CD4-positive, alpha-beta T cell treated with Interleukin-4 for 4 hours (primary cell): ENCODE measurements at places on chromosomes 2 and 18.

DNA sequence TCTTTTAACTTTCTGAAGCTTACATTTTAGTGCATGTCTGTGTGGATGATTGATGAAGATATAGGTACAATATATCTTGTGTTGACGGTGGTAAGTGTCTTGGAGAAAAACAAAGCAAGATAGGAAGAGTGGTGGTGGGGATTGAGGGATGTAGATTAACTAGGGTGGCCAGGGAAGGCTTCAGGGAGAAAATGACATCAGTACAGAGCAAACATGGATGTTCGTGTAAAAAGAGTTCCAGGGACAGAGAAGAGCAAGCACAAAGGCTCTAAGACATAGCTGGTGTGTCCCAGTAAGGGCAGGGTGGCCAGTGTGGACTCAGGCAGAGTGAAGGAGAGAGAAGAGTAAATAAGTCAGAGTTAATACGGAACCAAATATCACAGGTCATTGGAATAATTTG lies 2.7 kb upstream of the CERS6 start:
- no peak for DNase-seq

- no peak for DNase-seq
These were observed 101.9 kb upstream of the RAB12 start for GRCh38 chr18:8507361-8507760.

DNA sequence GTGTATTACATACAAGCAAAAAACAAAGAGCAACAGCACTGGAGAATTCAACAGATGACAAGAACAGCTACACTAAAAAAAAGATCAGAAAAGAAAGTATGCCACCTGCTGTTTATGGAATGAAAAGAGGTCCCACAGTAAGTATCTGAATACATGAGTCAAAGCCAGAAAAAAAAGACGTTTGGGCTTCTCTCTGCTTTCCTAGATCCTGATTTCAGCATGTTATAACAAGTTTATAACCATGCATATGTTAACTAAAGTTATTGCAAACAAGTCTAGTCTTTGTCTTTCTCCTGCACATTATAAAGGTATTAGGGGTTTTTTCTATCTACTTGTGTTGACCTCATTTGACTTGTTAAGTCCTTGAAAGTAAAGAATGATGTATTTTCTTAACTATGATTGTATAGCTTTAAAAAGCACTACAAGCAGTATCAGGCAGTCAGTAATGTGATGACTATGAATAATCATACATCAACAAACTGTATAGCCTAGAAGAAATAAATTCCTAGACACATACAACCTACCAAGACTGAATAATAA lies 108.5 kb upstream of the COL5A2 start:
- DNase-seq = peak; percentile 19

DNA sequence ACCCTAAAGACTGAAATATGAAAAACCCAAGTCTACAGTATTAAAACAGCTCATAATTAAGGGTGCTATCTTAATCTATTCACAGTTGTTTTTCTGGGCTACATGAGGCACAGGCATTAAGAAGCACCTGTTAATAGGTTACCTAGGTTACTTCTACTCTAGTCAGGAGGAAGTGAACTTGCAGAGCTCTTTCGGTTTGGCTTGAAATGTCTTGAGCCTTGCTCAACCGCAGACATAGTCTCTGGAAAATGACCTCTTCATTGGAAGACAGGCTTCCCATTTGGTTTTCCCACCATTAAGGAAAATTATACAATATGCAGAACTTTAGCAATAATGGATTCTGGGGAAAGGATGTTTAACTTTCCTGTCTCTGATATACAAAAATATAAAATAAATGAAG lies 142.3 kb upstream of the KCNJ3 start:
- DNase-seq = no peak

GRCh38 chr18:11669271-11669947 lies 19.7 kb upstream of the GNAL start:
- no peak for DNase-seq

- DNase-seq = no peak
These were observed 593.2 kb upstream of the ZNF804A start for GRCh38 chr2:184004948-184005672.

DNA sequence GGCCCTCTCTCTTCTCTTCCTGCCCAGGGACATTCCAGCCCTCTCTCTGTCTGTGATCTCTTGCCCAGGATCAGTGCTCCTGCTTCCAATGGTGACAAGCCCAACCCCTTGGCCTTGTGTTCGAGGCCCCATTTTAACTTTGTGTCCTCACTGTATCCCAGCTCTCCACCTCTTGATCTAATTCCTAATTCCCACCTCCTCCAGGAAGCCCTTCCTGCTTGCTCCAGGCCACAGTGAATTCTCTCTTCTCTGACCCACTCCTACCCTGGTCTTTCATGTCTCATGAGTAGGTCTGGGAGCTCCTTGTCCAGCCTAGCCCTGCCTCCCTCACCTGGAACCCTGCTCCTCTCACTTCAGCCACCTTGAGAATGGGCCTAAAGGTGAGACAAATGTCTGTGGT lies 249.1 kb downstream of the CELF4 start:
- DNase-seq = no peak

DNA sequence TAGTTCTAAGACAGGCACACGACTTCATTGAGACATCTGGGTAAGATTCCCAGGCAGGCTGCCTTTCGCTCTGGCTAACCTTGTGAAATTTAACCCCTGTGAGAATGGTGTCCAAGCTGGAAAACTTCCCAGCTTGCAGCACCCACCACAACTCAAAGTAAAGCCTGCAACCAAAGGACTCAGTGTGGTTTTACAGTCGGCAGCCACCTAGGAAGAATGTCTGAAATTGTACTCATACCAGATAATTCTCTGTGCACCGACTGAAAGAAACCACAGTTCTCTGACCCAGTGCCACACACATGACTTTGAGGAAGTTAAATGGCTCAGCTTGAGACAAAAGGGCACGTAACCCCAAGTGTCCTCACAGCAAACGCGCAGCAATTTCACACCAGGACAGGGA lies 125.7 kb downstream of the RBMS1 start:
- peak; percentile 11 for DNase-seq

- no peak for DNase-seq
These were observed 83.8 kb downstream of the PARD3B start for GRCh38 chr2:204628926-204629712.

DNA sequence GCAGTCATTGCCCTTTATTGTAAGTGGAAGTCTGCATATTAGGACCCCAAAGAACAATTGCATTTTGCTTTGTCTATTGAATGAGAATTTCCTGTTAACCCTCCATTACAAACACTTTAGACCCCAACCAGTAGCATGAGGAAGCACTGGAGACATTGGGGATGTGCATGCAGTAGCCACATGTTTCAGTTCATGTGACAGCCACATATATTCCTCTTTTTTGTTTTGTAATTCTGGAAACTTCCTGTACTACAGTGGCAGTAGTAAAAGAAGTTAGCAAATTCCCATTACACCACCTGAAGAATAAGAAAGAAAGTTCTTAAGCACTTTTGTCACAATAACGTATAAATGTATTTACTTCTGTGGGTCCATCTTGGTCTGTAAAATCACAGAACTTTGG lies 281.1 kb upstream of the SLC14A2 start:
- DNase-seq = no peak

DNA sequence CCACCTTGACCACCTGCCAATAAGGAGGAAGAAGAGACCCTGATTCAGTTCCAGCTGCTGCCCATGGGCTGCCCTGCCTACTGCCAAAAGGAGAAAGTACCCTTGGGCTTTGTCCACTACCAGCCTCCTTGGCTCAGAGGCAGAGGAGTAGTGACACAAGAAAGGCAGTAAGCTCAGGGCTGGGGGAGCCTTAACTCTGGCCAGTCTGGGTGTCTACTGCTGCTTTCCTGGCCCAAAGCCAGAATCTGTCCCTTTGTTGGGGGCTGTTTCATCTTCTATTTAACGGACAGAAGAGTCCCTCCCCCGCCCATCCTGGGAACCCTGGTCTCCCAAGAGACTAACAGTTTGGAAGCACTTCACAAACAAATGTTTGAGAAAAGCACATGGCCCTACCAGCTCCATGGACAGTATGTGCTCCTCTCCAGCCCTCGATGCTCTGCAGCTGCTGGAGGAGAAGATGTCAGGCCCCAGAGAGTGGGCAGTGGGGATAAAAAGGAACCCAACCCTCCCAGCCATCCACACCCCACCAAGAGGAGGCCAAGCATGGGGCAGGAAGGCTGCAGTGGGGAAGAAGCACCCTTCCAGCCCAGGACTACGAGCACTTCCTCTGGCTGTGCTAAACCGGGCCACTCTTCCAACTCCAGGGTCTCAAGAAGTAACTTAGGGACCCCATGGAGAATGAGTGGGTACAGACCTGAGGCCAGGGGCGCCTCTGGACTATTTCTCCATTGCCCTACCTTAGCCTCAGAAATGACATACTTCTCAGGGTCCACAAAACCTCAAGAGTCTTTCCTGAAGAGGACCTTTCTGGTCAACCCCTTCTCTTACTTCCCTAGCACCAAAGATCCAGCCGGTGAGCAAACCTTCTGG lies 1.2 kb downstream of the ATG9A start:
- no peak for DNase-seq

- no peak for DNase-seq
These were observed 401.7 kb downstream of the TSN start for GRCh38 chr2:122157158-122157557.

- no peak for DNase-seq
These were observed 74.1 kb downstream of the OSBPL6 start for GRCh38 chr2:178268435-178268834.

GRCh38 chr2:117835990-117836760 lies 21.7 kb downstream of the DDX18 start:
- DNase-seq = peak; percentile 6

DNA sequence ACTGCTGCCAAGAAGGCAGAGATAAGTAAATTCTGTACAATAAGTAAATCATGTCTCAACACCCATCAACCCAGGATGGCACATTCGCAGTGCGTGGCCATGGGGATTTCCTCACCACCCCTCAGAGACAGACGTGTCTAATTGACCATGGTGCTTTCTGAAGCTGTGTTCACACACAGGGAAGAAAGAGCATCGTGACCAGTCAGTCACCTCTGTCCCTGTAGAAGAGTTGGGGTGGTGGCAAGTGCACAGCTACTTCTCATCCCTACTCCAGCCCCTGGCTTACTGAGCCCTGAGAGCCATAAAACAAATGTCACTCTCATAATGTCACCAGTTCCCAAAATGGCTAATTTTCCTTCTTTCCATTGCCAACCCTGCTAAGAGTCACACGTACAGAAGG lies 31.3 kb upstream of the MLPH start:
- DNase-seq = no peak

GRCh38 chr2:168189835-168190569 lies 57.4 kb downstream of the STK39 start:
- no peak for DNase-seq

- no peak for DNase-seq
These were observed 111.7 kb upstream of the CYRIA start for GRCh38 chr2:16777123-16777870.

DNA sequence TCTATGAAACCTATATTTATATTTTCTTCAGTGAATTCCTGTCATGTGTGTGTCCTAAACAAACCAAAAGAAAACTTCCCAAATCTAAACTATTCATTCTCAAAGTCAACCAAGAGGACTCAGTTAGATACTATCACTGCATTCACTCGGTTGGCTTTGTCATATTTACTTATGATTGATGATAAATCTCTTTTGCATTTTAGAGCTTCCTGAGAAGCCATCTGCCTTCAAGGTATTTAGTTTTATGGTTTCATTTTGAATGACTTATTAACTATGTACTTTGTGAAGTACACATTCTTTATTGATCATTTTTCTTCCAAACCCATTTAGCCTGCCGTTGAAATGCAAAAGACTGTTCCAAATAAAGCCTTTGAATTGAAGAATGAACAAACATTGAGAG lies 36.2 kb downstream of the ANKRD30B start:
- no peak for DNase-seq

- no peak for DNase-seq
These were observed 189.3 kb downstream of the RNF152 start for GRCh38 chr18:61703508-61703907.

DNA sequence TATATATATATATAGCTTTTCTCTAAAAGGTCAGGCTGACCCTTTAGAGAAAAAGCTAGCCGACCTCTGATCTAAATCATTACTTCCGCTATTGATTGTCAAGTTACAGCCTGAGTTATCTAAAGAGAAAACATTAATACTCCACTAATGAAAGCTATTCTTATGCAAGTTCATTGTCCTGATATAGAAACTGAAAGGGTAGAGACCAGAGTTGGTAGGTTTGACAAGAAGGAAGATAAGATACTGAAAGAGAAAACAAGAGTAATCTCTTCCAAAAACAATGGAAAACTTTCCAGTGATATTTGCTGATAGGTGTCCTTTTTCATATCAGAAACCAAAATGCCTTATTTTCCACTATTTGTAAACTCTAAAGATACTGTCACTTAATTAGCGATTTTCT lies 62.8 kb upstream of the SLC39A10 start:
- no peak for DNase-seq

GRCh38 chr2:12803607-12804006 lies 86.9 kb downstream of the TRIB2 start:
- DNase-seq = no peak

- peak; percentile 39 for DNase-seq
These were observed 1.0 kb downstream of the PLEK start for GRCh38 chr2:68366083-68366560.

GRCh38 chr2:162053066-162053807 lies 20.8 kb downstream of the DPP4 start:
- DNase-seq = no peak

GRCh38 chr2:189937691-189938090 lies 124.8 kb downstream of the MSTN start:
- no peak for DNase-seq

GRCh38 chr2:216742411-216742810 lies 47.1 kb upstream of the IGFBP5 start:
- DNase-seq = no peak

DNA sequence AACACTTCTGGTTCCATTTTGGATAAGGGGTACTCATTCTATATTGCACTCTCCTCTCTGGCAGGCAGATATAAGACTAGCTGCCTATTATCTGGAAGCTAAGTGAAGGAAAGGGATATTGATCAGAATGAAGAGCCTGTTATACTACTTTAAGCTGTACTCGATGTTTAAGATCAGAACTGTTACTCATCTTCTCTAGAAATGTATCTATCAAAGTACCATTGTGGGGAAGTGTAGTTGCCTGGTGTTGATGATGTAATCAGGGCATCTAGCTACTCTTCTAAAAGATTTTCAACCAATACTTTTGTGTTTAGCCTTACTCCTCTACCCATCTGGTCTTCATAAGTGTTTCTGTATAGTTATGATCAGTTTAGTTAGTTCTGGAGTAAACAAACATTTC lies 5.8 kb downstream of the CAMKMT start:
- DNase-seq = no peak

GRCh38 chr2:191150230-191150599 lies 579 bp downstream of the STAT4 start:
- peak; percentile 51 for DNase-seq
